ENCODE measurements at places on chromosomes 3 and 15. TPM values are rescaled to one million over a fixed set of nuclear protein-coding genes. Genes with fewer than 3 reads are reported as not detected.

The PLA2G4E gene
- polyA plus RNA-seq, result 1.8 TPM

The CLDN16 gene
- not detected for polyA plus RNA-seq

The CORO2B gene
- 4.7 TPM for polyA plus RNA-seq

The BUB1B gene
- 7.8 TPM for polyA plus RNA-seq

The FBXO40 gene
- polyA plus RNA-seq, result 2.6 TPM

The UBXN7 gene
- 19.2 TPM for polyA plus RNA-seq

The MESP2 gene
- 0.22 TPM for polyA plus RNA-seq

The ZNF385D gene
- 21.0 TPM for polyA plus RNA-seq

The CCR1 gene
- polyA plus RNA-seq, result 3.1 TPM

The VILL gene
- polyA plus RNA-seq, result 7.5 TPM
